Stimulated activated CD4-positive, alpha-beta T cell treated with anti-CD3 and anti-CD28 coated beads, Interleukin-15, amount 100 ng/mL, for 24 hours (primary cell): ENCODE measurements at places on chromosomes 1 and 21.

GRCh38 chr1:240562111-240562590 lies 49.8 kb downstream of the GREM2 start:
- no peak for DNase-seq

DNA sequence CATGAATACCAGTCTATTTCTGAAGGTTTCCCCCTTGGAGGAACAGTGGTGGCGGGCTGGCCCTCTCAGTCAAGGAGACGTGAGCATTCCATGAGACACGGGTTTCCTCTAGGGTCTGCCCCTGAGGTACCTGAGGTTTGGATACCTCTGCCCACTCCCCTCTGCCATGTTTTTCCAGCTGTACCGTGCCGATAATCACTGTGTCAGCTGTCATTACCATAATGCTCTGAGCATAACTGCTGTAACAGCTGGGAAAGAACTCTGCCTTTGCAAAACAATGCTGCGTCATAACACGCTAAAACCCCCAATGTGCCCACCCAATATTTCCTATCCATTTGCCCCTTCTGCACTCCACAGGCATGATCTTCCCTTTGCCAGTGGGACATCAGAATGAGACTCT lies 425.1 kb downstream of the KIF26B start:
- DNase-seq: no peak

DNA sequence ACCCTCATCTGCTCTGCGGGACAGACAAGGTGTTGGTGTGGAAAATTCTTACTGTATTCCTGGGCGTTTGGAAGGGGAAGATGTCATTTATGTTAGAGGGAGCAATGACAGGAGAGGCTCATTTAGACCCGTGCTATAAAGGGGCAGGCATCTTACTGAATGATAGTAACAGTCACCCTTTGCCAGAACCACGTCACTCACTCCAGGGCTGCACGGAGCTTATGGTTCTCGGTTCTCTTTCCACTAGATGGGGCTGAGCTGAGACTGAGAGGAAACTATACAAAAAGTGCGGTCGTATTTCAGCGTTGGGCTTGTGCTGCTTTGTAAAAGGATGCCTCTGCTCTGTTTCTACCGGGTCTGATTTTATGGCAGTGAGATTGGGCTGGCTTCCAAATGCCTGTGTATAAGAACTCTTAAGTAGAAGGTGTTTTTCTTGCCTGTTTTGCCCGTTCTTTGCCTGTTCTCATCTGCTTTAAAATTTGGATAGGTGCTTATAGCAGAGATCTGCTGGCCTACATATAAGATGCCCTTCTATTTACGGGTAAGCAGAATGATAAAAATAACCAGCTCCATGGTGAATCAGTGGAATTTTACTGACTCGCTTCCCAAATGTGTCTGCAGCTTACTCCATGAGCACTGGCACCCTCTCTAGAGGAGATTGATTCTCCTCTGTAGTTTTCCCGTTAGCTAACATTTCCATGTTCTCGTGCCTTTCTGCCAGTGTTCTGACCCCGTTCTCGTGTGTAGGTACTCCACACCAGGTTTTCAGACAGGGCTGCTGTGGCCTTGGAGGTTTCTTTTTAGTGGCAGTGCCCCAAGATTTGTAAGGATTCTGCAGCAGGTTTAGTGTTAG lies 55.9 kb downstream of the MRPS6 start:
- DNase-seq: peak; percentile 80

- no peak for DNase-seq
These were observed 81.0 kb downstream of the HMGB4 start for GRCh38 chr1:33944846-33945245.

- no peak for DNase-seq
These were observed 26.7 kb upstream of the MTMR11 start for GRCh38 chr1:149963358-149963757.

GRCh38 chr1:244087611-244088010 lies 36.5 kb downstream of the ZBTB18 start:
- no peak for DNase-seq

DNA sequence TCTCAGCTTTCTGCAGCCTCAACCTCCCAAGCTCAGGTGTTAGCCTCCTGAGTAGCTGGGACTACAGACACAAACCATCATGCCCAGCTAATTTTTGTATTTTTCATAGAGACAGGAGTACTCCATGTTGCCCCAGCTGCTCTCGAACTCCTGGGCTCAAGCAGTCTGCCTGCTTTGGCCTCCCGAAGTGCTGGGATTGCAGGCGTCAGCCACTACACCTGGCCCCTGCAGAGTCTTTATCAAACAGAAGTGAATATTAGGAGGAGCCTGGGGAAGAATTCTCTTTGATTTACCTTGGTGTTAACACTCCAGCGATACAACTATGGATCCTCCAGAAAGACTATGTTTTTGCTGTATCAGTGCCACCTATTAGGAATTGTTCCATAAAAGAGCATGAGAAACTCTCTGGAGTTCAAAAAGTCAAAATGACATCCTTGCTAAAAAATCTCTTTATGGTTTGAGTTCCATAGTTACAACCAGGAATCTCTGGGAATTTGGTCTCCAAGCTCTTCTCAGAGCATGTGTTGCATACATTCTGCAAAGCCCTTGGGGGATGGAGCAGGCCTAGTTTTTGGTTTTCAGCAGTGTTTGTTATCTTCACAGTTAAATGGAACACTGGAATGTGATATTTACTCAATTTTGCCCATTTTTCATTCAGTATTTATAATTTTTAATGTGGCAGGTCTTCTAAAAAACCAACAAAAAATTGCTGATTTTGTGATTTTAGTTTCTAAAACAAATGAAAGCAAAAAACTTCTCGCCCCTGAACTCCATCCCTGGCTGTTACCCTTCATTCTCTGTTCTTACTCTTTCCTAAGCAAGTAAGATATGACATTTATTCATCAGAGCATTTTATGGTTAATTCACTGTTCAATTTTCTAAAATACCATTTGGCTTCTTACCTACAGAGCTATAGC lies 77.3 kb downstream of the OLFML2B start:
- no peak for DNase-seq

DNA sequence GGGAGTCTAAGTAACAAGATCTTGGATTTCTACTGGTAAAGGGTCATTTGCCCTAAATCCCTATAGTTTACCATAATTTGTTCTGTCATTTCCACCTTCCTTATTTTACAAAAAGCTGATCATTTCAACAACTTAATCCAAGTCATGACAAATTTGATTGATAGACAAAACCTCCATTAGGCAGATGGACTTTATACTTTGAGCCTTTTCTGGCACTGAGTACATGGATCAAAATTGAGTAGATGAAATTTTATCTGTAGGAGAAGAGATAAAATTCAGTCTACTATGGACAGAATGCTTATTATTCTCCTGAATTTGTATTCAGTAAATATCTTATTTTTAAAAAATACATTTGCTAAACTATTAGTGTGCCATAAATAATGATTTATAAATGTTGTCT lies 62.6 kb upstream of the NRIP1 start:
- no peak for DNase-seq
